ENCODE measurements at places on chromosomes 12 and 14. TPM values are rescaled to one million over a fixed set of nuclear protein-coding genes. Genes with fewer than 3 reads are reported as not detected.

Gene ANKRD33
- total RNA-seq = not detected

DNA sequence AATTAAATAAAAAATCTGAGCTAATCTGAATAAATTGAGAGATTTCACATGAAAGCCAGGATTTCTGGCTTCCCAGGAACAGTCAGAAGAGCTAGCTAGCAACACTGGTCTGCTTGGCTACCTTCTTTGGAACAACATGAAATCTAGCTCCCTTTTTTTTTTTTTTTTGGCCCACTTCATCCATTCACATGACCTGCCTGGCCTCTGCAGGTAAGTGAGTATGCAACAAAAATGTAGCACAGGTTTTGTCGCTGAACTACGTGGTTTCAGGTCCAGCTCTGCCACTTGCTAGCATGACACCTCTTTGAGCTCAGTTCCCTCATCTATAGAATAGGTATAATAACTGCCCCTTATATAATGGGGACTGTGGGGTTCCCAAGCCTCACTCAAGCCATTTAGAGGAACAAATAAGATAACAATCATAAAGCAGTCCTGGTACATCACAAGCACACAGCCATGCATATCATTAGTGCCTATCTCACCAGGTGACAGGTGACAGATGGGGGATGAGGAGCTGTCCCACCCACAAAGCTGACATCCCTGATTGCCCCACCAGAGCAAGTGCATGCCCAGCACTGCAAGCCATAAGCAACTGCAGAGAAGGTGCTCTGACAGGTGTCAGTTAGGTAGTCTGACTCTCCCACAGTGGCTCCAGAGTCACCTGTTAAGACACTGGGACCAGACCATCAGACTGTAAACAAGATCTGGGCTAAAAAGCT, 25.6 kb downstream of the PXN start:
- no peak for DNase-seq

GRCh38 chr14:20607617-20608016, 16.4 kb upstream of the RNASE12 start:
- no peak for DNase-seq

- DNase-seq = no peak
Observed at GRCh38 chr12:117439531-117440001, 78.1 kb upstream of the NOS1 start.

Gene C12orf50
- not detected for total RNA-seq

- no peak for DNase-seq
Observed at GRCh38 chr12:55008944-55009585, 10.7 kb upstream of the NEUROD4 start.

All from fibroblast of the aortic adventitia (primary cell).